AG08396 (cell line): ENCODE measurements at places on chromosomes 4 and X.
A peak's percentile ranks its signal among the peaks of the same experiment; 100 is the strongest.

GRCh38 chr4:28109801-28110200 is 1249.2 kb downstream of the STIM2 start:
- no peak for DNase-seq

- DNase-seq: peak; percentile 83
Observed at GRCh38 chr4:37628977-37629609, 57.1 kb downstream of the RELL1 start.

GRCh38 chr4:88285235-88285653 is 883 bp upstream of the PPM1K start:
- DNase-seq: no peak

- DNase-seq: no peak
Observed at GRCh38 chr4:879729-880077, 52.4 kb downstream of the GAK start.

DNA sequence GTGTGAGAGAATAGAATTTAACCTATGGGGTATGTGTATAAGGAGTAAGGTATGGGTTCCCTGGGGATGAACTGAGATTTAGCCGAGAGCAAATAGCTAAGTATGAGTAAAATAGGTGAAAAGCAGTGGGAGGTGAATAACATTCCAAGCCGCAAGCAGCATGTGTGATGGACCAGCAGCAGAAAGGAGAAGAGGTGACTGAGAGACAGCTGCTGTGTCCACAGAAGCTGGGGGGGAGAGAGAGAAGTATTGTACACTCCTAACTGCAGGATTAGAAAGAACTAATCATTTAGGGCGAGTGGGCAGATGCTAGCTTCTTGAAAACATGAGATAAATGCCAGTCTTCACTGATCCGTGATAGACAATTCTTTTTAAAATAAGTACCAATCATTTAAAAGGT is 296.0 kb downstream of the KLHL4 start:
- DNase-seq: no peak

GRCh38 chr4:113511944-113512343 is 249.6 kb downstream of the CAMK2D start:
- no peak for DNase-seq

DNA sequence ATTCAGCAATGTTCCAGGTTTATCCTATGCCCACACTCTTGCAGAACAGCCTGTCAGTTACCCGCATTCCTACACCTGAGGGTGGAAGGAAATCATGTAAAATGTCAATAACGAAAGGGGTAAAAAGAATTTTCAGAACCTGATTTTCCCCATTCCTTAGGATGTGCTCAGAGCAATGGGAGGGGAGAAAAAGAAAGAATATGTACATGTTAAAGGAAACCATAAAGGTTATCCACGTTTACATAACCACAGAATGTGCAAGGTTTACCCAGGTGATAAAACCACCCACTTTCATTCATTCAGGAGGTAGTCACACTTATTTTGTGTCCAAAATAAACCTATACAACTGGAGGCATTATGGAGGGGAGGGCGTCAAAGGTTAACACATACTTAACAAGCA is 335.5 kb downstream of the ZNF674 start:
- DNase-seq: no peak

GRCh38 chr4:13704035-13704434 is 76.5 kb upstream of the BOD1L1 start:
- no peak for DNase-seq

DNA sequence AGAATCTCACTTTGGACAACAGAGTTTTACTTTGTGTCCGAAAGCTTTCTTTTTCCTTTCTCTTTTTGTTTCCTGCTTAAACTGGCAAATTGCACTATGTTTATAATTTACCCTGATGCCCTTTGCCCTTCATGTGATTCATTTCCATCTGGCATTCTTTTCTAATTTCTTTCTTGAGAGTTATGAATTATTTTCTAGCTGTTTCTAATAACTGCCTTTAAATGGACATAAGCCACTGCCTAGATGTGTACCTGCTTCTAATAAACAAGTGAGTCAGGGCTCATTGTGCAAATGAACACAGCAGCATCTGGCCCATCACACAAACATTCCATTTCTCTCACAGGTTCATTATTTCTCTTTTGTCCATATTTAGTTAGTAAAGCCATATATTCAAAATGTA is 242.3 kb upstream of the GPRIN3 start:
- no peak for DNase-seq

GRCh38 chr4:84582988-84583875 is at the start of gene CDS1:
Gene CDS1, plus strand, starts transcription at chr4:84583127. Its CDS starts 275 bp downstream, at chr4:84583402.
- DNase-seq: peak; percentile 43

DNA sequence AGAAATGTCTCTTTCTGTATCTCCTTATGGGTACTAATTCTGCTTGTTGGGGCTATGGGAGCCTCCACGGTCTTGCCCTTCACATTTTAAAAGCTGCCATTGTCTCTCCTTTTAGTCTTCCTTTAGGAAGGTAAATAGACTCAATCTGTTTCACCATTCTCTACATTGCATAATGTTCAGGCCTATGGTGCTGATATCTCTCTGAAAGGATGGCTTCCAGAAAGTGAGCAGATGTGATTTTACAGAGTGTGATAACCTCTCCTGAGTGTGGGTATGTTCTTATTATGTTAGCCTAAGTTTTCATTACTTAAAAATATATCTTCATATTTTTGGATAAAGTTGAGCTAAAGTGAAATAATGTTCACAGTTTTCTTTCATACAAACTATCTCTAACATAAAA is 254.0 kb upstream of the PITX2 start:
- no peak for DNase-seq

- no peak for DNase-seq
Observed at GRCh38 chr4:174538876-174539250, 16.6 kb upstream of the HPGD start.

DNA sequence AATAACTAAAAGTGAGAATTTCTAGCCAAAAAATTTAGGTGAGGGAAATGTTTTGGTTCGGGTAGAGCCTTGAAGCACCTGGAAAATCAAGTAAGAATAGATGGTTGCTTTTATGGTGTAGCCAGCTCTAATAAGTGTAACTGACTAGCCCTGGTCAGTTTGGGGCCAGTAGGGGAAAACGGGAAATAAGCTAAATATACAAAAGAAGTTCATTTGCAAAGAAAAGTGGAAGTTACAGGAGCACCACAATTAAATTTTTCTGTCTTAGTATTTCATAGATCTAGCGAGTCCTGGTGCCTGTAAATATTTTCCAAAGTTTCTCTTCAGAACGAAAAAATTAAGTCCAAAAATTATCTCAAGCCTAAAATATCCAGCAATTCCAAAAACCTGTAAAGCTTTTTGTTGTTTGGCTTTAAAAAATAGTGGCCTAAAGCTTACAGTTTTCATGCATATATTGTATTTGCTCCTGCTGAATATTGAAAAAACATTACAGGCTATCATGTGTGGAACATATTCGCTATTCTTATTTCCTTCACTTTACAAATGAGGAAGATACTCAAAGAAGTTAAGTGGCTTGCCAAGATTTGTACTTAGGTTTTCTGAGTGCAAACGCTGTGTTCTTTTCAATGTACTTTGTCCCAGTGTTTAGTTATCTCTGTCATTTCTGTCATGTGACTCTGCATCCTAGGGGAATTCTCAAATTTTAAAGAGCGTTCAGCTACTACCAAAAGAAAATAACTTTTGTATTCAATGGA is 7.3 kb upstream of the PTPN13 start:
- DNase-seq: no peak

- DNase-seq: no peak
Observed at GRCh38 chr4:22595684-22596083, 79.8 kb upstream of the ADGRA3 start.

GRCh38 chrX:122303761-122304160 is 880.3 kb upstream of the GRIA3 start:
- no peak for DNase-seq

- DNase-seq: no peak
Observed at GRCh38 chrX:65718538-65718937, 51.1 kb downstream of the MSN start.

- no peak for DNase-seq
Observed at GRCh38 chr4:150771382-150771781, 189.4 kb downstream of the MAB21L2 start.

- no peak for DNase-seq
Observed at GRCh38 chr4:101682946-101683345, 107.6 kb upstream of the BANK1 start.

GRCh38 chr4:148986951-148987350 is 544.7 kb upstream of the NR3C2 start:
- no peak for DNase-seq

- peak; percentile 53 for DNase-seq
Observed at GRCh38 chrX:38233891-38234667, 13.4 kb upstream of the SRPX start.

GRCh38 chr4:152112887-152113286 is 352.1 kb upstream of the GATB start:
- DNase-seq: no peak

DNA sequence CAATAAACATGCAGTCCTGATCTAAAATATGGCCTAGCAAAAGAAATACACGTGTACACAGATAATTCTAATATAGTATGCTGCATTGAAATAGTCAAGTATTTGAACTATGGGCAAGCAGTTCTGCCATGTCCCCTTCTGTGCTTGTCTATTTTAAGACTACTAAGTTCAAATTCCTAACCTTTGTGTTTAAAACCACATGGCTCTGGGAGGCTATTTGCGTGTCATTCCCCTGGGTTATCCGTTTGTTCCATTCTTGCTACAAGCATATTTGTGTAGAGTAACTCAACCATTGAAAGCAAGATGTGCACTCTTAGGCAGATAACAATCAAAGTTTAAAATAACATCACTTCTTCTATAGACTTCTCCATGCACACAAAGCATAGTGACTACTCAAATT is 25.4 kb upstream of the TBC1D1 start:
- DNase-seq: no peak

GRCh38 chrX:149039057-149039456 is 466.0 kb downstream of the IDS start:
- no peak for DNase-seq

- no peak for DNase-seq
Observed at GRCh38 chrX:21837056-21837455, 2.4 kb upstream of the MBTPS2 start.

DNA sequence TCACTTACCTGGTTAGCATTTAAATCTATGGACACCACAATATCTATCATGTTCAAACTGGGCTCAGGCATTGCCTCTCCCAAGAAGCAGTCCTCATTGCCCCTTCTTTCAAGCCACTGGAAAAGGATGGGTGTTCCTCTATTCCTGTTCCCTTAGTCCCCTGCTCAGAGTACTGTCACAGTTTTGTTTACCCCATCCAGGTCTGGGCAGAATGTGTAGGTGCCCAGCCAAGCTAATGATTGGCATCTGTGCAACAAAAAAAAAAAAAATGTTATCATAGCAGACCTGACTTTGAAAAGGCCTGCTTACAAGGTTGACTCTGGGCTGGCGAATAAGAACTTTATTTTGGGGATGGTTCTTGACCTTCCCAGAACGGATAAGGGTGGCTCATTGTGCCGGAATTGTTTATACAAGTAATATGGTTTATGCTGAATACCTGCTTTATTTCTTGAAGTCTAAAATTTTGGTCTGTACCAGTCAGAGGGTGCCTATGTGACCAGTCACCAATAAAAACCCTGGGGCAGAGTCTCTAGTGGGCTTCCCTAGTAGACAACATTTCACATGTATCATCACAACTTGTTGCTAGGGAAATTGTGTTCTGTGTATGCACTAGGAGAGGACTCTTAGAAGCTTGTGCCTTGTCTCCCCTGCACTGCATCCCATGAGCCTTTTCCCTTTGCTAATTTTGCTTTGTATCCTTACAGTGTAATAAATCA is 47.9 kb downstream of the JADE3 start:
- DNase-seq: no peak

DNA sequence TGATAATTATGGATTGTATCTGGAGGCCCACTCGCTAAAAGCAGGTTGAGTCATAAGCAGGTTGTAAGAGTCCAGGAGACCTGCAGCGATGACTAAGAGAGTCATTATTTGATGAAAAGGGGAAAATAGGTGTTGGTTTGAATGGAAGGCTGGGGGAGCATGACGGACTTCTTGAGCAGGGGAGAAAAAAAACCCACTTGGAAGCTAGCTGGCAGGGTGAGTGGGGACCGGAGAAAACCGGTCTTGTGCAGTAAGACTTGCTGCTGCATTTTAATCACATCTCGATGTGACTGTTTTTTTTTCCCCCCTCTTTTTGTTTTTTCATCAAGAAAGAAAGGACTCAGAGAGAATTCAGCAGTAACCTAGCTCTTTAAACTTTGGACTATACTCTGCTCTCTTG is 90.0 kb downstream of the IGSF1 start:
- DNase-seq: no peak

GRCh38 chrX:10099411-10099810 is 57.4 kb upstream of the CLCN4 start:
- DNase-seq: no peak

DNA sequence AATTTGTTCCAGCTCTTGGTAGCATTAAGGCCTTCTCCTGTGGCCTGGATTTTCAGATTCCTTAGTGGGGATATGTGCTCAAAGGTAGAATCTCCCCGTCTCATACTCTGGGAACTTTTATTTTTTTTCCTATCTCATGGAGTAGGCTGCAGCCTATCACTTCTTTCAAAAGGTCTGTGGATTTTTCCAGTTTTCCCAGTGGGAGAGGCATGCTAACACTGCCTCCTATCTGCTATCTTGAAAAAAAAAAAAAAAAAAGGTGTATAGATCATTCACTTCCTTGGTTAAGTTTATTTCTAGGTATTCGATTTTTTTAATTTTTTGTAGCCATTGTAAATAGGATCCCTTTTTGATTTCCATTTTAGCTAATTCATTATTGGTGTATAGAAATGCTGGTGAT is 67.1 kb downstream of the IL15 start:
- DNase-seq: no peak

DNA sequence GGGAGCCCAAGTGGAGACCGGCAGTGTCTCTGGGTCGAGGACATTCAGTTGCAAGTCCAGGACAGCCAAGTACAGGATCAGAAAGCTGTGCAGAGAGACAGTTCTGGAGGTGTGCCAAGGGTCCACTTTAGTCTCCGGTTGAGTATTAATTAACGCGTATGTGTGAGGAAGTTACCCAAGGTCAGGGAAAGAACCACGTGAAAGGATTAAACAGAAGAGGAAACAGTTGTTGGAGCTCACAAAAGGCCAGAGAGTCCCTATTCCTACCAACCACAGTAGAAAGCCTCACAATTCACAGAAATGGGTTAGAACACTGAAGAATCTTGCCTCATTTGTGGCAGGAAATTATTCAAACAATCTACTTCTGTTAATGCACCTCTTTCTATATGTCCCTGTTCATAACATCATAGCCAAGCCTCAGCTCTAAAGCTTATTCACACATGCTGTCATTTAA is 17.9 kb upstream of the NSUN7 start:
- no peak for DNase-seq

DNA sequence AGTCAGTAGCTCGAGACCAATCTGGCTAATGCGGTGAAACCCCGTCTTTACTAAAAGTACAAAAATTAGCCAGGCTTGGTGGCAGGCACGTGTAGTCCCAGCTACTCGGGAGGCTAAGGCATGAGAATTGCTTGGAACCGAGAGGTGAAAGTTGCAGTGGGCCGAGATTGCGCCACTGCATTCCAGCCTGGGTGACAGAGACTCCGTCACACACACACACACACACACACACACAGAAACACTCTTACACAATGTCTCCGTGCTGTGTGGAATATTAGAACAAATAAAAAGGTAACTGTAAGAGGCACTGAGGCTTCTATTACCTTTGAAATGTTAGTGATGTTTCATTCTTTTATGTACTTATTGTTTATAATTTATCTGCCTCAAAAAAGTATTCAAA is 326.6 kb downstream of the GPAT3 start:
- DNase-seq: no peak

GRCh38 chrX:23727206-23727605 is 15.9 kb downstream of the ACOT9 start:
- DNase-seq: no peak

GRCh38 chr4:8898419-8898818 is 26.8 kb upstream of the HMX1 start:
- no peak for DNase-seq

GRCh38 chr4:46946919-46947536 is 38.0 kb upstream of the COX7B2 start:
- DNase-seq: peak; percentile 4
